ENCODE measurements at places on chromosomes 7 and 10.

- DNase-seq: no peak
These were observed 738.4 kb upstream of the FZD8 start for GRCh38 chr10:36380538-36380937.

DNA sequence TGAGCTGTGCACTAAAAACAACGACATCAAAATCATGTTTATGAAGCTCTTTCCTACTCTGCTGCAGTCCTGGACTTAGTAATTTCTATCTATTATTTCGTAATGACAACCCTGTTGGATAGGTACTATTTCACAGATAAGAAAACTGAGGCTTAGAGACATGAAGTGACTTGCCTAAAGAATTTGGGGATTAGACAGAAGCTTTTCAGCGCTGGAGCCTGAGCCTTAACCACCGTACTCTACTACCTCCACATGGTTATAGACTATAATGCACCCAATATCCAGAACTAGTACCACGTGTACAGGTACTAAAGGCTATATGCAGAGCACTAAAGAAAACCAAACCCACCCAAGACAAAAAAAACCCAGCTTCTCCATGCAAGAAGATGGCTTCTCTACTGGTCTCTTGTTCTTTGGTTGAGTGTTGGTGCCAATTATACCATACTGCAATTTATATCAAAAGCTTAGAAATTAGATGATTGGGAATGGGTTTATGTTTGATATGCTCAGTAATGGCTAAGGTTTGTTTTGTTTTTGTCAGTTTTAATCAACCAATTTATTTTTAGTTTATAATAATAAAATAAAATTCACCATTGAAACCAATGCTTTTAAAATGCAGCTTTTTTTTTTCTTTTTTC is 6.5 kb upstream of the SNX10 start:
- DNase-seq: no peak

- no peak for DNase-seq
These were observed 33.9 kb upstream of the XPNPEP1 start for GRCh38 chr10:109957092-109957797.

DNA sequence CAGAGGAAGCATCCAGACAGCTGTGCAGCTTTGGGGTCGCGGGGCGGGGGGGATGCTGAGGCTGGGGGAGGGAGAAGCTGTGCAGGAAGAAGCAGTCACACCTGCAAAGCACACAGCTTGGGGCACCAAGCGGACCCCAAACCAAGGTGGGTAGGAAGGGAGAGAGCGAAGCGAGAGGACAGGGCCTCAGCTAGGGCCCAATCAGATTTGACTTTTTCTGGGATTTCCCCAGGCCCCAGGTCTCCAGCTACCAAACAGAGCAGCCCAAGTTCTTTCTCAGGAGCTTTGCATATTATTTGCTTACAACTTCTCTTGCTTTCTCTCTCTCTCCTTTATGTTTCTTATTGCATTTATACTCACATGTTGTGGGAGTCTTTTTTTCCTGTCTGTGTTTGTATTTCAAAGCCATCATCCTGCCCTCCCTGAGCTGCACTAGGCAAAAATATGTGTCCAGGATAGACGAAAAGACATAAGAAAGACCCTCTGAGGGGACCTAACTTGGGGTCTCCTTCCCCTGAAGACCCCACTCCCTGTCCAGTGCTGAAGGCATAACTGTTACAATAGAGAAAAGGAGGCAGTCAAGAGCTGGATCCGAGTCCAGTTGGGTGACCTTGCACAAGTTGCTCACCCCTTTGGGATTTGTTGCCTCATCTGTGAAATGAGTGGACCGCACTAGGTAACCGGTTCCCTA is 50.6 kb upstream of the SMNDC1 start:
- DNase-seq: peak; percentile 53

DNA sequence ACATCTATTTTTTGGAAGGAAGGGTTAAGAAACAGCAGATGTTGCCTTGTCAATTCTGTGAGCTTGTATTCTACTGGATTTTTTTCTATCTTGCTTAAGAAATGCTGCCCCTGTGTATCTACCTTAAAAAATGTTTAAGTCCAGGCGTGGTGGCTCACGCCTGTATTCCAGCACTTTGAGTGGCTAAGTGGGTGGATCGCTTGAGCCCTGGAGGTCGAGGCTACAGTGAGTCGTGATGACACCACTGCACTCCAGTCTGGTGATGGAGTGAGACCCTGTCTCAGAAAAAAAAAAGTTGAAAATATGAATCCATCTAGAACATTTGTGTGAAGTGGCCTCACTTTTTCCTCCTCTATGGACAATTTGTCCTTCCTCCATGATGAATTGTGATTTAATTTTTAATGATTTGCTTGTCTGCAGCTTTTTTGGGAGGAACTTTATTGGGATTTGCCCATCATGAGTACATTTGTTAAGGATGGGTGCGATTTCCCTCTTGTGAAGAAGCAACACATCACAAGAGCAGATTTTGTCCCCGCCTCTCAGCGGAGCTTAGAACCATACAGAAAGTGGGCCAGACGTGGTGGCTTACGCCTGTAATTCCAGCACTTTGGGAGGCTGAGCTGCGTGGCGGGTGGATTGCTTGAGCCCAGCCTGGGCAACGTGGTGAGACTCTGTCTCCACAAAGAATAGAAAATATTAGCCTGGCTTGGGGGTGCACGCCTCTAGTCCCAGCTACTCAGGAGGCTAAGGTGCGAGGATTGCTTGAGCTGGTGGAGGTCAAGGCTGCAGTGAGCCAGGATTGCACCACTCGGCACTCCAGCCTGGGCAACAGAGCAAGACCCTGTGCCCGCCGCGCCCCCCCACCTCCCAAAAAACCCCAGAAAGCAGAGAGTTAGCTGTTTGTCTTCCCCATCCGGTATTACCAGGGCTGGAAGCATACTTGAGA is 57.7 kb downstream of the DNAJB6 start:
- DNase-seq: no peak

DNA sequence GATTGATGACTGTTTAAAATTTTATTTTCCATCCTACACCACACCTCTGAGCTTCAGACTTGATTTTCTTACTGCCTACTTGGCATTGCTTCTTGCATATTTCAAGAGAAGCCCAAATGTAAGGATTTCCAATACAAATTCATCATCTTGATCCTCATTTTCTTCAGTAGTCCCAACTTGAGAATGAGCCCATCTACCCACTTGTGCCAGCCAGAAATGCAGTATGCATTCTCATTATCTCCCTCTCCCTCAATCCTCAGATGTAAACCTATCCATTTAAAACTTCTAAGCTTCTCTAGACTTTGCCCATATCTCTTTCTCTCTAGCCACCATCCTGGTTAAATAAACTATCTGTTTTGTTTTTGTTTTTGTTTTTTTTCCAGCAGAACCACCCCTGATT is 22.4 kb upstream of the EGFR start:
- DNase-seq: no peak

DNA sequence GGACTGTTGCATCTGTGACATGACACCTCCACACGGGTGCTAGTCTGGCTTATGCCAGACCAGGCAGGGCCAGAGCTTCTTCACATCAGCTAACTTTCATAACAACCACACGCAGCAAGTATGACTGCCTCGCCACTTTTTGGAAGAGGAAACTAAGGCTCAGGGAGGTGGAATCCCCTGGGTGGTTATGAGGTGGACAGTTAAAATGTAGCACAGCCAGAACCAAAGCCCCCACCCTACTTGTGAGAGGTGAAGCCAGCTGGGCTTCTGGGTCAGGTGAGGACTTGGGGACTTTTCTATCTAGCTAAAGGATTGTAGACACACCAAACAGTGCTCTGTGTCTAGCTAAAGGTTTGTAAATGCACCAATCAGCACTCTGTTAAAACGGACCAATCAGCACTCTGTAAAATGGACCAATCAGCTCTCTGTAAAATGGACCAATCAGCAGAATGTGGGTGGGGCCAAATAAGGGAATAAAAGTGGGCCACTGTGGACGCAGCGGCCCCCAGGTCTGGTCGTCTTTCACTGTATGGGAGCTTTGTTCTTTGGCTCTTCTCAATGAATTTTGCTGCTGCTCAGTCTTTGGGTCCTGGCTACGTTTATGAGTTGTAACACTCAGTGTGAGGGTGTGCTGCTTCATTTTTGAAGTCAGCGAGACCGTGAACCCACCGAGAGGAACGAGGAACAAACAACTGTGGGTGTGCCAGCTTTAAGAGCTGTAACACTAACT is 171.0 kb downstream of the PTPN20 start:
- no peak for DNase-seq

DNA sequence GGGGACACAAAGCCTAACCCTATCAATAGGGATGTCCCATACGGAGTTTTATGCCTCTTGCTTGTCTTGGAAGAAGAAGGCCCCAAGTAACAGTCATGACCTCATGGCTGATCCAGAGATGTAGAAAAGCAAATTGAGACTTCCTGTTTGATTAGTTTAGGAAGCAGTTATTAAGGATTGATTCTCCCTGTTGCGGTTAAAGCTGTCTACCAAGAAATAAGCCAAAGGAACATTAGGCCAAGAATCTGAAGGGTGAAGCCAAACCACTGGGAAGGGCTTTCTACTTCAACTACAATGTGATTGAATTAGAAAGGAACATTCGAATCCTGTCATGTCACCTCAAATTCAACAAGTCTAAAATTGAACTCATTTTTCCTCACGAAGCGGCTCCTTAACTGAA is 60.5 kb upstream of the AGBL3 start:
- DNase-seq: no peak

GRCh38 chr10:13231808-13232207 is 2.4 kb downstream of the UCMA start:
- DNase-seq: no peak

Data from activated B cell treated with CpG ODN at 0.5 μM for 24 hours (primary cell).